Mesothelial cell of epicardium (in vitro differentiated cells): ENCODE measurements at places on chromosomes 13 and 19. TPM values are rescaled to one million over a fixed set of nuclear protein-coding genes. Genes with fewer than 3 reads are reported as not detected.

- DNase-seq, result no peak
Measured at GRCh38 chr13:44414716-44415115, 41.1 kb downstream of the SERP2 start.

The MAB21L1 gene
- total RNA-seq, result 0.58 to 0.80 TPM (median 0.77 TPM) in 3 replicates

- peak; percentile 18 for DNase-seq
Measured at GRCh38 chr19:42284591-42285341, 15.7 kb downstream of the CIC start.

GRCh38 chr13:109400209-109400608 lies 386.2 kb downstream of the IRS2 start:
- DNase-seq, result no peak
